ENCODE measurements at places on chromosomes 12 and 14. TPM values are rescaled to one million over a fixed set of nuclear protein-coding genes. Genes with fewer than 3 reads are reported as not detected.

DNA sequence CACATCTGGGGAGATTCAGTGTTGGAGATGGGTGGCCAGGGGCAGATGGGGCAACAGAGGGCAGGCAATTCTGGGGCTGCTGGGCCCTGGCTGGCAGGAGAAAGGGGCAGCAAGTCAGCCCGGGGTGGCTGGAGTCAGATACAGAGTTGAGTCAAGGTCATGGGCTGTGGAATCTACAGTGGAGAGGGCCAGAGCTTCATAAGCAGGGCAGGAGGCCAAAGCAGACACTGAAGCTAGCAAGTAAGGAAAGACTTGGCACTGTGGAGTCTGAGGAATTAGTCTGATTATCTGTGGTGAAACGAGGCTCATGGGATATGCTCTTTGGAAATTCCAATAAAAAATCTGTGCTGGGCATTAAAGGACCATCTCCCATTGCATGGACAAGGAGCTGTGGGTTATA, 95.5 kb downstream of the TMX1 start:
- DNase-seq = no peak

DNA sequence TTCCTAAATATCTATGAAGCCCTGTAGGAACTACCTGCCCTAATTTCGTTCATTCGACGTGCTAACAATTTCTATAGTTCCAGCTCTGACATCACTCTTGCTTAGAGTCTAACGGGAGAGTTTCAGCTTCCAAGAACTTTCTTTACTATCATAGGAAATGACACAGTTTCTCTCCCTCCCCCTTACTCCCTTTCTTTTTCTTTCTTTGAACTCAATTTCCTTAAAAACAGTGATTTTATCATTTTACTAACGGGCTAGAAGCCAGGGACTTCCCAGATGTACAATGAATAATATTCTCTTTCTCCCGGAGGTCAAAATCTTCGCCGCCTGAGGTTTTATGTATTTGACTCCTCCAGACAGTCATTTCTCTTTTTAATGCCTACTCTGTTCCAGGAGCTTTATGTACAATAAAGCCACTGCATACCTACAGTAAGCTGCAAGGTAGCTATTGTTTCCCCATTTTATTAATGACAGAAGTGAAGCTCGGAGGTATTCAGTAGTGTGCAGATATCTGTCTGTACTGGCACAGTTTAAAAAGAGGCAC, 15.7 kb downstream of the SMCO2 start:
- DNase-seq = no peak

GRCh38 chr14:98192946-98193345, 1079.1 kb downstream of the BCL11B start:
- no peak for DNase-seq

- DNase-seq = no peak
Measured at GRCh38 chr14:103084021-103084919, at the start of gene LBHD2. Gene LBHD2, plus strand, starts transcription at chr14:103084210. Its CDS starts 1,803 bp downstream, at chr14:103086013.

DNA sequence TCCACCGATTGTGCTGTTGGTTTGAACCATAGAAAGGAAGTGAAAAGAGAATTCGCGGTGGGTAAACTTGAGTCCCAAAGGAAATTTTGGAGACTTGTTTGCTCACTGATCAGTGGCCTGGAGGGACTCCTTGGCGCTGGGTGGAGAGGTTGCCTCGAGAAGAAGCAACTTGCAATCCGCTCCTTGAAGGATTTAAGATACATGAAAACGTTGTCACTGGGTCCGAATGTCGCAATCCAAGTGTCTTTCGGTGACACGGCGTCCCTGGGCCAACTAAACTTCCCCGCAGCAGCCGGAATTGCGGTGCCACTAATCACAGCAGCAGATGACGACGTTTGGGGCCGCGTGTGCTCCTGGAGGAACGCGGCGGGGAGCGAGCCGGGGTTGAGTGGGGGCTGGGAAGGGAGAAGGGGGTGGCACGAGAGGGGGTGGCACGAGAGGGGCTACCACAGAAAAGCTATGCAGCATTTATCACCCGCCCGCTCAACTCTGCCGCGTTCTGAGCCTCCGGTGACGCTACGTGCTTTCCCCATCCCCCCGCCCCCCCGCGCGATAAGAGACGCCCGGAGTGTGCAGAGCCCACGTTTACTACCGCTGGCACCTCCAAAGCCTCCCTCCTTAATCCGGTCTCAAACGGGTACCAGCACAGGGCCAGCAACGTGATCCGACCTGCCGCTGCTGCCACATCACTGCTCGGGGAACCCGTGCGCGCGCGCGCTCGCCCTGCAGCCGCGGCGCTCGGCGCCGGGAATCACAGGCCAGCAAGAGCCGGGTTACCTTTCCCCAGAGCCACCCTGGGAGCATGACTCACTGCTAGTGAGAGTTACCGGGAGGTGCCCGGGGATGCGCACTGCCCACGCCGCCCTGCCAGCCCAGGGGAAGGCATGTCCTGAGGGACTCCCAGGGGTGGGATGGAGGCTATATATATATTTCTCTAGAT, 833 bp upstream of the BHLHE41 start:
- DNase-seq = peak; percentile 85

GRCh38 chr14:67526676-67527459, 6.2 kb upstream of the PLEKHH1 start:
- DNase-seq = peak; percentile 45

- DNase-seq = peak; percentile 70
Measured at GRCh38 chr12:53047221-53048032, 2.4 kb upstream of the TNS2 start.

GRCh38 chr12:48032597-48032996, 28.3 kb upstream of the COL2A1 start:
- DNase-seq = no peak

- no peak for DNase-seq
Measured at GRCh38 chr12:6047249-6048237, 76.9 kb downstream of the VWF start.

DNA sequence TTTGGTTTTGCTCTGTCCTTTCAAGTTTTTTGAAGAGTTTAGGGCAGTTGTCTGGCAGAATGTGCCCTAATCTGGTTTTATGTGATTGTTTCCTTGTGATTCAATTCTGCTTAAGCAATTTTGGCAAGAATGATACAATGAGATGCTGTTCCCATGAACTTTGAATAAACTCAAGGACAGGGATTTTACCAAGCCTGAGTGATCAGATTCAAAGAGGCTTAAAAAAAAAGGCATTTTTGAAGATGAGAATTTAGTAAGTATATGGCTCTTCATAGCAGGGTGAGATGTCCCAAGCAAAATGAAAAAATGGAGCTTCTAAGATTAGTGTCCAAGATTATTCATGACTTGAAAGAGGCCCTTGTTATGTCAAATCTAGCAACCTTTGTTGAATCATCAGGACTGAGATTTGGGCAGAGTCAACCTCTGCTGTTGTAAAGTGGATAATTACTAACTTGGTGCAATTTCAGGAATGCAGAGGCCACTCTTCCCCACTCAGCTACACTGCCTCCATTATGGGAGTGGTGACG, 180.6 kb upstream of the NUDT4 start:
- no peak for DNase-seq

DNA sequence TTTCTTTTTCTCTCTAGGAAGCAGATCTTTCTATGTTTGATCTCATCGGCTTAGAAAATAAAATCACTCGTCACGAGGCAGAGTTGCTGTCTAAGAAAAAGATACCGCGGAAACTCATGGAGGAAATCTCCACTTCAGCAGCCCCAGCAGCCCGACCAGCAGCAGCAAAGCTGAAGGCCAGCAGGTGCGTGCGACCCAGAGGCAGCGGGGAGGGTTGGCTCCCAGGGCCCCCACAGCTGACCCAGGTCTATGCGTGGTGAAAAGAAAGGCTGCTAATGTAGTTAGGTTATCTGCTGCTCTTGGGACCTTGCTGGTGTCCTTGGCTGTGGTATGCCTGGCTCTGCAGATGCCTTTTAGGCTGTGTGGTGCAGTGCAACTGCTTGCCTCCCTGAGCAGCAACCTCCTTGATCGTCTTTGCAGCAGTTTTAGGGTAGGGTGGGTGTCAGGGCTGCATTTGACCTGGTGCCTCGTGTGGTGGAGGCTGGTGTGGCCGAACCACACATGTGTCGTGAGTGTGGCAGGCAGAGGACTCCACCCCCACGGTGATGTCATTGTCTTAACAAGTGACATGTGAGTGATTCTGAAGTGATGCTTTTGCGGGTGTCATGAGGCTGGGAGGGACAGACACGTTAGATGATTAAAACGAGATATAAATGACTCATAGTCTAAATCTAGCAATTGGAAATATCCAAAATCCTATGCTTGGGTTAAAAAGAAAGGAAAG, 68.6 kb downstream of the EP400 start:
- DNase-seq = no peak

DNA sequence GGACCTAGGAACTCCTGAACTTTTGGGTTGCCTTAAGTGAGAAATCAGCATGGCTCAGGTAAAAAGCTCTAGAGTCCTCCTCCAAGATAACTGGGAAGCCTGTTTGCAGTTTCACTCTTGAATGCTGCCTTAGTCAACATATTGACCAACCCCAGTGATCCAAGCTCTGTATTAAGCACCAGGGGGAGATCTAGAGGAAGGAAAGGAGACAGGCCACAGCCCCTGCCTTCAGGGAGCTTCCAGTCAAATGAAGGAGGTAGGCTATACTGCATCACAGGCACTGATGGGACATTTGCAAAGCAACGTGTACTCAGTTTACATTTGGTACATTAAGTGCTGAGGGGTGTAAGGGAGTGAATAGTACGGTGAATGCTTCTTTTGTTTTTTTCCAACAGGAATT, 1.2 kb upstream of the CSAD start:
- no peak for DNase-seq

GRCh38 chr12:123960856-123961255, 11.8 kb downstream of the CCDC92 start:
- DNase-seq = no peak

- DNase-seq = no peak
Measured at GRCh38 chr14:29893989-29894388, 33.7 kb downstream of the PRKD1 start.

DNA sequence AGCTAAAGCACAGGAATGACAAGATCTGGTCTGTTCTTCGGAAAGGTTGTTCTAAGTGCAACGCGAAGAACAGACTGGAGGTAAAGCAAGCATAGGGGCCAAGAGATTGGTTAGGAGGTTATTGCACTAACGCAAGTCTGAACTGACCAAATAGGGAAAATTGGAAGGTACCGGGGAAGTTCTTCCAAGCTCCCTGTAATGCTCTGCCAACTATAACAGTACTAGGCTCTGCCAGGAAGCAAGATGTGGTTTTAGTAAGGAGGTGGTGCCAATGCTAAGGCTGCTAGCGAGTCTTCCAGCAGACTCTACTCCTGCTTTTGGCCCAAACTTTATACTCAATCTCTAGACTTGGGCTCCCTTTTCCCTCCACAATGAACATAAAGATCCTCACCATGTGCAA, 138.6 kb downstream of the PAWR start:
- DNase-seq = no peak

DNA sequence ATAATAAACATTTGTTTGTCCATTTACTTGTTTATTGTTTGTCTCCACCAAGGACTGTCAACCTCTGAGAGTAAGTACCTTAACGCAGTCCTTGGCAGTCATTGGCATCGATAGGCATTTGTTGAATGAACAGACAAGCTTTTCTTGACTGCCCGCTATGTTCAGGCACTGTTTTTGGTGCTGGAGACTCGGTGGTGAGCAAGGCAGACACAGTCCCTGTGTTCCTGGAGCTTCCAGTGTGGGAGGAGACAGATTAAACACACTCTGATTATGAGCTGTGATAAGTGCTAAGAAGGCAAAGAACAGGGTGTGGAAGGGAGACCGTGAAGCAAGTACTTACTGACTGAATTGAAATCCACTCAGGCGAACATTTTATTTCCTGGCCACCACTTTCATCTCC, 1.2 kb downstream of the ATP6V0A2 start:
- DNase-seq = no peak

GRCh38 chr12:19764408-19764807, 325.1 kb downstream of the AEBP2 start:
- DNase-seq = no peak

DNA sequence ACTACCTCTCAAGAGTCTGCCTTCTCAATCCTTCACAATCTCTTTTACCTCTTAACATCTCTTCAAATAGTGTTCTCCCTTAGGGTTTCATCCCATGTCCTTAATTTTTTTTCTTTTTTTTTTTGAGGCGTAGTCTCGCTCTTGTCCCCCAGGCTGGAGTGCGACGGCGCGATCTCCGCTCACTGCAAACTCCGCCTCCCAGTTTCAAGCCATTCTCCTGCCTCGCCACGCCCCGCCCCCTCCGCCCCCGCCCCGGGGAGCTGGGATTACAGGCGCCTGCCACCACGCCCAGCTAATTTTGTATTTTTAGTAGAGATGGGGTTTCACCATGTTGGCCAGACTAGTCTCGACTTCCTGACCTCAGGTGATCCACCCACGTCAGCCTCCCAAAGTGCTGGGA, 7.0 kb upstream of the BCAT1 start:
- DNase-seq = no peak

GRCh38 chr14:30337456-30337855, 221.5 kb upstream of the G2E3 start:
- DNase-seq = no peak

DNA sequence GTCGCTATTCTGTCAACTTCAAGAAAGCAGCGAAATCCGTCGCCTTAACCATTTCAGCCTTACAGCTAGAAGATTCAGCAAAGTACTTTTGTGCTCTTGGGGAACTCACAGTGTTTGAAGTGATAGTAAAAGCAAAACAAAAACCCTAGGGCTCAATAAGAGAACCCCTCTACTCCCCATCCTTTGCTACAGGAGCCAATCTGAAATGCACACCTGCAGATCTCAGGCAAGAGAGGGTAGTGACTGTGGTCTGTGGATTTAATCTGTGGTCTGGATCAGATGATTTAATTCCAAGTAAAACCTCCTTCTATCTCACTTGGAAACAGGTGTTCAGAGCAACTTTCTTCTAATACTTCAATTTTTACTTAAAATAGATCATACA, 422.9 kb upstream of the OR4E1 start:
- no peak for DNase-seq

HAL gene
- total RNA-seq = 1.4 TPM

SPX gene
- not detected for total RNA-seq

GALNT16 gene
- total RNA-seq = 2.5 TPM

LIN7A gene
- total RNA-seq = 0.73 TPM

CCDC196 gene
- total RNA-seq = not detected

OVCH1 gene
- total RNA-seq = not detected

KERA gene
- not detected for total RNA-seq

FOXN3 gene
- 11.8 TPM for total RNA-seq

Data from Calu3 (cell line).